ENCODE measurements at places on chromosomes 3 and 15.

GRCh38 chr15:87967951-87968350, 288.6 kb downstream of the NTRK3 start:
- no peak for DNase-seq

- DNase-seq, result no peak
Measured at GRCh38 chr3:51680663-51681230, 9.7 kb downstream of the TEX264 start.

- DNase-seq, result no peak
Measured at GRCh38 chr3:124676236-124676635, 54.0 kb upstream of the UMPS start.

- no peak for DNase-seq
Measured at GRCh38 chr3:38168151-38169026, 3.1 kb downstream of the OXSR1 start.

DNA sequence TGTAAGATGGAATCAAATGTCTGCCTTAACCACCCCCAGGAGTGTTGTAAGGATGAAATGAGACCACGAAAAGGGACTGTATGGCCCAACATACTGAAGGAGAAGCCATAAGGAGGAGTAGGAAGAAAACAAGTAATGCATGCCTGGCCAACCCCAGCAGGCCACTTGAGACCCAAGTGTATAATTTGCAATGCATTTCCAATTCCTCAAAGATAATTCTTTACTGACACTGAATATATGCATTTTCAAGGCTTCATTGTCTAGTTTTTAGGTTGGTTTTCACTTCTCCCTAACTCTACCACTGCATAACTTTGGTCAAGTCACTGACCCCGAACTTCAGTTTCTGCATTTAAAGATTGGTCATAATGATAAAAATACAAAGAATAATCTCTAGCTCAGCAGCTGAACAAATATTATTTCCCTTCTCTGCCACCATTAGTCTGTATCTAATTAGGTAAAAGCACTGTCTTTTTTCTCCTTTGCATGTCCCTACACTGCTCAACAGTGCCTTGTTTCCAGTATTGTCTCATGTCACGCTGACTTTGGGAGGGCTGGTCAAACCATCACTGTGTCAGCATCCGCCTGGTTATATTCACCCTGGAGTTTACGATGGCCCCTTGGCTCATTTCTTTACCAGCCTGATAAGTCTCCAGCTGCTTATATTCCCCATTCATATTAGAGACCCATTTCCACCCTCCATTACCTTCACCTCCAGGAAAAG, 378.6 kb downstream of the NTRK3 start:
- no peak for DNase-seq

GRCh38 chr3:157023226-157023625, 136.7 kb downstream of the CCNL1 start:
- DNase-seq, result no peak

GRCh38 chr3:129549805-129550204, 6.8 kb downstream of the H1-8 start:
- DNase-seq, result no peak

DNA sequence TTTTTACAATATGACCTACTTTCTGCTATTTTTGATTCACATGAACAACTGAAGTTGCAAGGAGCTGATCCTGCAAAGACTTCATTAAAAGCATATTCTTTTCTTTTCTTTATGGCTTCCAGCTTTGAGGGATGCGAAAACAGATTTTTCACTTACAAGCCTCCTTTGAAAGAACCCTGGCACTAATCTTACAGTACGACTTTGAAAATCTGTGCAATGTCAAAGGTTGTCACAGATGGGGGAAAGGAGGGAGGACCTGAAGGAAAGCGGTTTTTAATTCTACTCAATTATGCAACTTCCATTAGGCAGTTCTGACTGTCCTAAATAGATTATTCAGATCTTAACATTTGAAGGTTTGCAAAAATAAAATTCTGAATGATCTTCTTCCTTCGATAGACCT, 130.5 kb downstream of the TNIK start:
- no peak for DNase-seq

- no peak for DNase-seq
Measured at GRCh38 chr15:38479756-38480155, 25.8 kb downstream of the FAM98B start.

Measured in RCC 7860 (cell line).